ENCODE measurements at places on chromosomes 13 and 19.

DNA sequence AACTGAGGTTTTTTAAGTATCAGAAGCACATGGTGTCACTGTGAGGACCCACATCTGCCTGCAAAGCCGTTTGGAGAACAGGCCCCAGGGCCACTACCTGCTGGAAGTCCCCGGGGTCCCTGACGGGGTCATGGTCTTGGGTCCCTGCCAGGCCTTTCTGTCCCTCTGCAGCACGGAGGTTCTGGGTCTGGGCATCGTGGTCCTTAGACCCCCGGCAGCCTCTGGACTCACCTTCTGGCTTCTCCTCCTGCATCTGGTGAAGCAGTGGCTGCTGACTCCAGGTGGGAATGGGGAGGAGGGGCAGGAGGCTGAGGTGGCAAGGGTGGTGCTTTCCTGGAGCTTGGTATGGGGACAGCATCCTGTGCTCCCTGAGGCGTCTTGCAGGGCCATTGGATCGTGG is 198.6 kb downstream of the TEX29 start:
- DNase-seq, result no peak

DNA sequence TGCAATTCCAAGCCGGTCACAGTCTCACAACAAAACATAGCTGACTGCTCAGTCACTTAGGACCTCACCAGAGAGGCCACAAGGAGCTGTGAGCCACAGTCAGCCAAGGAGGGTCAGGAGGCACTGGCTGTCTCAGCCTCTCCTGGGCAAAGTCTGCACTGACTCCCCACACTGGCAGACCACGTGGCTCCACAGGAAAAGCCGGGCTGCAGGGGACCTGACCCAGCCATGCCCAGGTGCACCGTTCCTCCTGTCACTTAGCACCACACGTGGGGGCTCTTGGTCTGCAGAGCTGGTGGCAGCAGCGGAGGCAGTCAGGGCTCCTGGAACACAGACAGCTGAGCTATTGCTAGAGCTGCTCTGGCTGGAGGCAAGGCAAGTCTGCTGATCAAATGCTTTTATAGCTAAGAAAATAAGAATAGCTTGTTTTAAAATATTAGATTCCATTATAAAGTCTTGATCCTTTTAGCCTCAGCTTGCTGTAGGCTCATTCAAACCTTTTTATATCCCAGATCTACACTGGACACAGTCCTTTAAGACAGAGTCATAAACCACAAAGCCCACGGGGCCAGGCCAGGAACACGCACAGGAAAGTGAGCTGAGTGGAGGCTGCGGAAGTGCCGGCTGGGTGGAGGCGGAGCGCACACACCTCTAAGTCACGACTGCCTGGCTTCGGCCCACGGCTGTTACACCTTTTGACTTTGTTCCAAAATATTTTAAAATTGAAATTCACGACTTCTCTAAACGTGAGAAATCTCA is 744.1 kb downstream of the UQCRFS1 start:
- DNase-seq, result no peak

DNA sequence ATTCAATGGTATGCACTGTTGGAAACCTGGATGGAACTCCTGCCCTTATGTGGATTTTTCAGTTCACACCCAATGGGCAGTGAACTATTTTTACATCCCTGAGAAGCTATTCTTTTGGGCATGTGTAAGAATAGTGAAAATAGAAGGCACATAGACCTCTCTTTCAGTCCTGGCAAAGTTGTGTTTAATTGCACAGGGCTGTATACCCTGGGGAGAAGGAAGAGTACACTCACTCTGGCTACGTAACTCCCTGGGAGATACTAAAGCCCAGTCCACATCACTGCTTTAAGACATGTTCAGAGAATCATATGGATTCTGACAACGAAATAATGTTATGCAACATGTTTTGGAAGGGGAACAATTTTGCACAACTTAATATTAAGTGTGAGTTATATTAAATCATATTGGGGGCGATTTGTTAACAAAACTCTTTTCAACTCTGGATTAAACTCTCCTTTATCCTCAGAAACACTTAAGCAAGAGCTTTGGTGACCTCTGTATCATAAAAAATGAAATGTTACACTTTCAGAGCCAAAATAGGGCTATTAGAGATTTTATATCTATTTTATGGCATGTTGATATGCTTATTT is 166.1 kb downstream of the DCT start:
- no peak for DNase-seq

- DNase-seq, result no peak
Measured at GRCh38 chr13:80462567-80462966, 121.6 kb upstream of the SPRY2 start.

GRCh38 chr19:53868091-53868891 is 608 bp downstream of the MYADM start:
- no peak for DNase-seq

All from cortex of kidney (tissue), 1 donor.